ENCODE measurements at places on chromosomes 6 and 20.

DNA sequence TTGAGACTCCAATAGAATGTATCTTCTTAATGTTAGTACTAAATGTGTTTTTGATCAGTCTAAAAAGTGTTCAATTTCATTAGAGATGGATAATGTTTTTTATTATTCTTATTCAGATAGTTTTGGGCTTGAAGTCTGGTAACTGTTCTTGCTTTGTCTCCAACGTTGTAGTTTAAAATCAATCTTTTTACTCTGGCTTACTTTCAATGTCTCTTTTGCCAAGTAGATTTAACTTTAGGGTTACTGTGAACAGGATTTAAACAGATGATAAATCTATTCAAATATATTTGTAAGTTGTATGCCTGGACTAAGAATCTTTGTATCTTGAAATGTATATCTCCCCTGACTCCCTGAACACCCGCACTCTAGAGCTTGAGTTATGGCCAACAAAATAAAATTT is 51.1 kb downstream of the SGK1 start:
- no peak for DNase-seq

DNA sequence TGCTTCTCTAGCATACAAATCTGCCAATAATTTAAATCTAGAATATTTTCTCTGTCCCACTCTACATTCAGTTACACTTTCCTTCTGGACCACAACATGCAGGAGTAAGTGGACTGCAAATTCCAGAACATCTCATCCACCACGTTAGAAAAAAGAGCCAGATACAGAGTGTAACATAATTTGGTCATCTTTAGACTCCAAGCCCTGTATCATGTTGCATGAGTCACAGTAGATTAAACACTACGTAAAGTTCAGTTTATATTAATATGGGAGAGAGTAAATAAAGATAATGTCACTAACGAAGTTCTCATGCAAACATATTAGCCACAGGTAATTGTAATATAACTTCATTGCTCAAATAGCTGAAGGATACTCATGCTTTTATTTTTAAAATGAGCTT is 327.0 kb downstream of the C6orf118 start:
- DNase-seq, result no peak

DNA sequence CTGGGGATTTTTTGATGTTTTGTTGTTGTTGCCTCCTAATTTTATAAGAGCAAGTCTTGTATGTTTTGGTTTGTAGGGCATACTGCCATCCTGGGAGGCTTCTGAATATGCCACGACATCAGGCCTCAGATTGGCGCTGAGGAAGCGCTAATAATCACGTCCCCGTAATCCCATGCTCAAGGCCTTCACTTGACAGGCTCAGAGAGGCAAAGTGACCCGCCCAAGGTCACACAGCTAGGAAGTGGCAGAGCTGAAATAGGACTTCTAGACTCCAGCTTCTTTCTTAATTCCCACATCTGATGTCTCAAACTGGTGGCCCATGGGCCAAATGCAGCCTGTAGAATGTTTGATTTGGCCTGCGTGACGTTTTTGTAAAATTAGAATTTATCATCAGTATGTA is 73.5 kb upstream of the PTPN1 start:
- no peak for DNase-seq

DNA sequence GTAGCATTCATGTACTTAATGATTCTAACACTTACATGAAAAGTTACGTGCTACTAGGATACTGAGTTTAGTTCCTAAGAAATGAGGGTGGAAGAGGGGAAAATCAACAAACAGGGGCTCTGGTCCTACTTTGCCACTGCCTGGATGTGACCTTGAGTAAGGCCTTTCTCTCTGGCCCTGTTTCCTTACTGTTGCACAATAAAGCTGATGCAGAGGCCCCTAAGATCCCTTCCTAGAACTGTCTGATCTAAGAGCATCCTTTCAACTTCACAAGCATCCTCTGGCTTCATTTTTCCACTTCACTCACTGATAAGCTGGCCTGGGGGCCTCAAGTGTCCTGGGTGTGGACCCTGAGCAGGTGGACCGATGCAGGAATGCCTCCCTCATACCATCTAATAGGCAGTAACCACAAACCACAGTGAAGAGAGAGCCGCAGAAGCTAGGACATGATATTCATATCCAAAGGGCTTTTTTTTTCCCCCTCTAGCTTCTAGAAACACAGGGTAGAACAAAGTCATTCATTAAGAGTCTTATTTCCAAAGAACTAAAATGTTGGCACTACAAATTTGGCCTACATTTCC is 21.6 kb downstream of the FKBP1A start:
- no peak for DNase-seq

DNA sequence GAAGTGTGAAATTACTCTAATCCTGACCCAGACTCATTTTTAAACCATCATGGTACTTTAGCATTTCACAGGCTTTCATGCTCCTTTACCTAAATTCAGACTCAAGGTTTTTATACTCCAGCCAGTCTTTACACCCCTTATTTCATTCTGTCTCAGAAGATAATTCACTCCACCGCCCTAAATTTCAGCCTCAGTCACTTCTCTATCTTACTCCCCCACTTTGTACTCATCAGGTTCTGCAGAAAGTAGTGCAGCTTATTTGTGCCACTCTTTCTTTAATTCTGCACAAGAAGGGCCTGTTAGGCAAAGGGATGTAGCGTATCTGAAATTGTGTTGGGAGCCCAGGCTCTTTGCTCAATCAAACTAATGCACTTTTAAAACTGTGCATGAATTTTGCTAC is 205.5 kb downstream of the ARHGAP18 start:
- DNase-seq, result no peak

- peak; percentile 72 for DNase-seq
These were observed 146.2 kb upstream of the ECI2 start for GRCh38 chr6:4281341-4282293.

GRCh38 chr6:116514111-116514510 is 2.7 kb downstream of the CALHM5 start:
- DNase-seq, result no peak

DNA sequence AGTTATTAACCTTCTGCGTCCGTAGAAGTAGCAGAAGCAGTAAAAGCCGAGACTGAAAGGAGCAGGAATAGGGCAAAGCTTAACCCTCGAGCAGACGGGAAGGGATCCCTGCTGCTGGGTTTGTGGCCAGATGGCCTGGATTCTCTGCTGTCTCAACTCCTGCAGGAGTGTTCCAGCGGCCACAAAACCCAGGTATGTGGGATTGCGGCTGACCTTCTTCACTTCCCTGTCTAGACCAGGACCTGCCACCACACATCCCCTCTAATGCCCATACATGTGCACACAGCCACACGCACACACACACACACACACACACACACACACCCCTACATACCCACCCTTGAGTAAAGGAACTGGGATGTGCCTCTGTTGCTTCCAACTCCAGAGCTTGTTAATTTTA is 33.1 kb upstream of the TNFRSF21 start:
- DNase-seq, result no peak

DNA sequence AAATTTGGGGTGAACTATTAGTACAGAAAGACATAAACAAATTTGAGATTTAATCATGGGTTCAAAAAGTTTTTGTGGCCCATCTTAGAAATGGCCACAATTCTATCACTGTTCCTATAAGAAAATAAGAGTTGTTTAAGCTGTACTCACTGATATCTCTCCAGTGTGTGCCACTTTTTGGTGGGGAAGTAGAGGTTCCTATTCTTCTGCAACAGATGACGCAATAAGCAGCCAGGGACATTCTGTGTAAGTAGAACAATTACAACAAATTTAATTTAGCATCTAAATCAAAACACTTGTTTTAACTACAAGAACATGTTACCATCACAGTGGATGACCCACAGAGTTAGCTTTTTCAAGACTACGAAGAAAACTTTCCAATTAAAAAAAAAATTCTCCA is 9.9 kb downstream of the SERAC1 start:
- DNase-seq, result no peak

GRCh38 chr20:39264506-39265172 is 302.5 kb downstream of the DHX35 start:
- peak; percentile 51 for DNase-seq

DNA sequence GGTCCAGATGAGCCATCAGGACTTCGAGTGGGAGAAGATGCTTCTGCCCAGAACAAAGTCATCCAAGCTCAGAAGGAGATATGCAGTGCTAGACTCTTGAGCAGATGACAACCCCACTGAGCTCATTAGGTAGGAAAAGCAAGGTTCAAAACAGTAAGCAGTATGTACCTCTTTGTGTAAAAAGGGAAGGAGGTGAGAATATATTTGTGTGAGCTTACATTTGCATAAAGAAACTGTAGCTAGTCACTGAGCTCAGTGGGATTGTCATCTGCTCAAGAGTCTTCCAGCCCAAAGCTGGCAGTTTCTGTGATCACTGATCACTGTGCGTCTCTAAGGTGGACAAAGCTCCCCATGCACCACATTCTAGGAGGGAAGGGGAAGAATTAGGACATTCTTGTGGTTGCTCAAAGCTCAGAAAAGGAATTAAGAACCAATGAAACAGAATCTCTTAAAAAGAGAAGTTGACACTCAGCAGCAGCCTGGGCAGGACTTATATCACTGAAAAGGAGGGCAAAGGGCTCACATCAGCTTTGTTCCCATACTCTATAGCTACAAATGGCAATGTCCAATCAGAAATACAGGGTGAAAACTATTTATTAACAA is 90.0 kb upstream of the MAFB start:
- no peak for DNase-seq

DNA sequence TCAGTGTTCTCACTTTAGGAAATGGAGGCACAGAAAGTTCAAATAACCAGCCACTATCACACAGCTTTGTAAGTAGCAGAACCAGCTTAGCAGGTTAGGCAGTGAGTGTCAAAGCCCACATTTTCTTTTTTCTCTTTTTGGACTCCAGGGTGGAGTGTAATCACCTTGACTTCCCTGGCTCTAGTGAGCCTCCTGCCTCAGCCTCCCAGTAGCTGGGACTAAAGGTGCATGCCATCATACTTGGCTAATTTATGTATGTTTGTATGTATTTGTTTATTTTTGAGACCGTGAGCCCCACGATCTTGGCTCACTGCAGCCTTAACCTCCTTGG is 7.8 kb upstream of the NCOA3 start:
- no peak for DNase-seq

DNA sequence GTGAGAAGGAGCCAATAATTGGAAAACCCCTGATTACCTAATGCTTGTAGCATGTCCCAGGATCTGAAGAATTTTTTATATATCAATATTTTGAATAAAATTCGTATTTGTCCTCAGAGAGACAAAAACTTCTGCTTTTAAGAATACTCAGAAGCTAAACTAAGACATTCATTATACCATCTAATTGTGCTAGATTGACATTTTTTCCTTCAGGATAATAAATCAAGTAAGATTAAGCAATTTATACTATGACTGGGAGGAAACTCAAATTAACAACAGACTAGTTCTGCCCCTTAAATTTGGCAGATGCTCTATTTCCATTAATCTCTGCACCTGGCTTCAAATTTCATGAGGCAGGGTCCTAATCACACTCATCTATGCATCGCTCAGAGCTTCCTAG is 291.4 kb downstream of the PLCB1 start:
- no peak for DNase-seq

DNA sequence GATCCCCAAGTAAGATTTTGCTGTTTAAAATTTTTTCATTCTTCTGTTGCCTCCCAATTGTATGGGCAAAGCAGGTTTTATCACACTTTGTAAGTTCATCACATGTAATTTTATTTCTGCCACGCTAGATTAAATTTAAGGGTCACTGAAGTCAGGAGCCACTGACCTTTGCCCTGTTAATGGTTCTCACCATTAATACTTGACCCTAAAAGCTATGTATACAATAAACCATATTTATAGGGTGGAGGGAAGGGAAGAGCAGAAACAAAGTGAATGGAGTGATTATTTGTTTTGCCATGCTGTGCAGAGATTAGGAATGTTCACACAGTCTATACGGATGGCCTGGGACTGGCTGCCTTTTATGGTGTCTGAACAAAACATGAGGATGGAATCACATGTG is 186.7 kb downstream of the BMP2 start:
- DNase-seq, result no peak

DNA sequence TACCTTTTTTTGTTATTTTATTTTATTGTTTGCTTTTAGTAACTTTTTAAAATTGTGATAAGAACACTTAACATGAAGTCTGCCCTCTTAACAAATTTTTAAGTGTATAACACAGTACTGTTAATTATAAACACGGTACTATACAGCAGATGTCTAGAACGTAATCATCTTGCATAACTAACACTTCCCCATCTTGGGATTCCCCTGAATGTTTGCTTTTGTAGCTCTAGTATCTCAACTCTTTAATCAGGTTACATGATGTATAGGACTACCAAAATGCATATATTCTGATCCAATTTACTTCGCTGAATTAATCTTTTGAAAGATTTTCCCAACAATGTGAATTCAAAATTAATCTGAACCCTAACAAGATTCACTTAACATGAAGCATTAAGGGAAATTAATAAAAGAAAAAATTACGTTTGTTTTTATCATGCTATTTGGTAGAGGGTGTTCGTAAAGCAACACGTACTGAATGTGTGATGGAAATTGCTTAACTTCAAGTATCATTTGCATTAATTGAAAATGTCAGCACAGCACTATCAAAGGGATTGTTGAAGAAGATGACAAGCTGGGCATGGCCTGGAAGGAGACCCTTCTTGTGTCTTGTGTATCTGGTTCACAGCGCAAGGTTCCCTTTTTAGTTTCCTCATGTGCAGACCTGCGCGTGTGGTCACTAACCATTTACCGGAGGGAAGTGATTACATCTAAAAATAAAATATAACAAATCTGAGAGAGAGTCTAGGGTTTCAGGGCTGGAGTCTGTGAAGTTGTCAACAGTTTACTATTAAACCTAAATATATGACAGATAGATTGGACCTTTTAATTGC is 15.2 kb downstream of the COL19A1 start:
- peak; percentile 49 for DNase-seq

DNA sequence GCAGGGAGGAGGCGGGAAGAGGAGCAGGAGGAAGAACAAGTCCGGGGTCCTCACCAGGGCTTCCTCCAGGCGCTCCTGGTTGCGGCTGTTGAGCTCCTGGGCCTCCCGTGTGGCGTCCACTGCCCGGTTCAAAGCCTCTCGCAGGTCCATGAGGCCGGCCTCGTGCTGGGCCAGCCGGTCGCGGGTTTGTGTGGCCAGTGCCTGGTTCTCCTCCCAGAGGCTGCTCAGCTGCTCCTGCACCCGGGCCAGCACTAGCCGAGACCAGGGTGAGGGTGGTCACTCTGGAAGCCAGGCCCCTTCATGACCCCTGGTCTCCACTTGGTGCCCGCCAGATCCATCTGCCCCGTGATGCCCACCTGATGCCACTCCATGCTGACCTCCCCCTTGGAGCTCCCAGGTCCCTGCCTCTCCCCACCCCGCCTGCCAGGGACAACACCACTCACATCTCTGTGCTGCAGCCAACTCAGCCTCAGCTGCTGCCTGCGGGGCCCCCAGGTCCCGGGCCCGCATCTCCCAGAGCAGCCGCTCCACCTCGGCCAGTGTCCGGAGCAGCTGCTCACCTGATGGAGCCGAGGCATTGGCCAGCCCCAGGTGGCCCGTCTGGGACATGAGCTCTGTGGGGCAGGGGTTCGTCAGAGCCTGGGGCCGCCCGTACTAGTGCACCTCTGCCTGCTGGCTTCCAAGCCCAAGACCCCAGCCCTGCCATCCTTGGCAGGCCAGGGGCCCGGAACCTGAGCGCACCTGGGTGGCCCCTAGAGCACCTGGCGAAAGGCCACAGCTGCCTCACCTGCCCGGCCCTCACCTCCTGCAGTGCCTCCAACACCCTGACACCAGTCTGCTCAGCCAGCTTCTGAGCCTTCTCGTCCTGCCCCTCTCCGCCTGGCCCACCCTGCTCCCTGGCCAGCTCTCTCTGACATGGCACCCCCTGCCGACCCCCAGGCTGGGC is 15.9 kb downstream of the ADRM1 start:
- no peak for DNase-seq

- DNase-seq, result no peak
These were observed 16.6 kb upstream of the KIAA0408 start for GRCh38 chr6:127475823-127476176.

- DNase-seq, result no peak
These were observed 42.1 kb downstream of the ANKRD6 start for GRCh38 chr6:89475101-89475500.

Measured in memory B cell (primary cell).